ENCODE measurements at places on chromosomes 7 and 10. TPM values are rescaled to one million over a fixed set of nuclear protein-coding genes. Genes with fewer than 3 reads are reported as not detected.

GRCh38 chr10:46317370-46317769 is 30.6 kb downstream of the ANTXRL start:
- DNase-seq, result no peak

Gene NODAL
- total RNA-seq, result not detected

DNA sequence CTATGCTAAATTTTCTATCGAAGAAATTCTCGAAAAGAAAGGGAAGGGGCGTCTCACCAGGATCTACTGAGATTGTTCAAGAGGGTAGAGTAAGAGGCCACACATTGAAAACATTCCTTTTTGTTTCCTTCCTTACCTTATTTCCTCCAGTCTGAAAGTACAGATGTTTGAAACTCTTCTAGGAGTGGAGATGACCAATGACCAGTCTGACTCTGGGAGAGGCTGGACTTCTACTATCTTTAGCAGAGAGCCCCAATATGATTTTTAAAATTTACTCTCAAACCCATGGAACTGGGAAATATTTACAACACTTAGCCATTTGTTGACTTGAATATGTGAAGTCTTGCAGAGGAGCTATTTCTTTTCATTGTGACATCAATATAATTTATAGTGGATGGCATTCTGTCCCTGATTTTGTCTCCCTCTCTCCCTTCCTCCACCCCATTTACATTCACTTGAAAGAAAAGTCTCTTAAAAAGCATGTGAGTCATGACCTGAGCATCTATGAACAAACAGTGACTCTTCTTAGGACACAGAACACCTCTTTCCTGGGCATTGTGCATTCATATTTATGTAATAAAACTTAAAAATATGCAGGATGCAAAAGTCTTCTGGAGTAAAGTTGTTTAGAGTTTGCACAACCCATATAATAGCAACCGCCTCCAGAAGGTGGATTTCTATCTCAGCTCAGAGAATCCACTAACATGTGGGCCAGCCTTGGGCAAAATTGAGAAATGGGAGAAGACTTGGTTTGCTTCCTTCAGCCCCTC is 31.2 kb upstream of the BMPER start:
- DNase-seq, result no peak

DNA sequence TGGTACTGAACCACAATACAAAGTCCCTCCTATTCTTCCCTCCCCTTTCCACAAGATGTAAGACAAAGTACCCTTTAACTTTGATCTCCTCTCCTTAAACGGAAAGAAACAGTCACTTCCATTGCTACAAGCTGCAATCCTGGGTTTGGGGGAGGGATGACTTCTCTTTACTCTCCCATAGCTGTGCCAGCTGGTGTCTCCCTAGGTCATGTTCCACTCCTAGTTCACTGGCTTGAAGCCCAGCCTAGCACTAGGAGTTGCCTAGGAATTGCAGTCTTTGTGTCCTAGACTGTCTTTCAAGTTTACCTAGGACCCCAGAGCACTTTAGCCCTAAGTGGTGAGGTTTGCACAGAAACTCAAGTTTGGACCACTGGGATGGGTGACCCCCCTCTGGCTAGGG is 311.1 kb downstream of the HPSE2 start:
- no peak for DNase-seq

Gene ARL4A
- 31.9 TPM for total RNA-seq

- DNase-seq, result no peak
Observed at GRCh38 chr10:20674926-20675325, 222.2 kb downstream of the NEBL start.

Gene ANXA8L1
- 0.57 TPM for total RNA-seq

Gene PDE1C
- 34.0 TPM for total RNA-seq

All from Calu3 (cell line).